DMS79 (cell line): ENCODE measurements at places on chromosomes 3 and 15.

DNA sequence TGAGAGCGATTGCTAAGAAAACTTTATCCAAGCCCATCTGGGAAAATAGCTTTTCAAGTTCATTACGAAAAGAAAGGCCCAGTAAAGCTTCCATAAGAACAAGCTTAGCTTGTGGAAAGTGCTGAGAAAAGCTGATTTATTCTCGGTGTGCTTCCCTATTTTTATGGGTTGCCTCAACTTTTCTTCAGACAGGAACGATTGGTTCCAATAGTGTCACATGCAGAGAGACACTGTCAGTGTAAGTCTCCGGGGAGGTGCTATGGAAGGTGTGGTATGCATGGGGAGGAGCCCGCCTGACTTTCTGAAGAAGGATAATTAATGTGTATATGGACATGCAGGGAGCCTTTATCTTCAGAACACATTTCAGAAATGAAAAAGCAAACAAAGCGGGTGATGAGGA, 177.2 kb downstream of the SSR3 start:
- DNase-seq, result no peak

DNA sequence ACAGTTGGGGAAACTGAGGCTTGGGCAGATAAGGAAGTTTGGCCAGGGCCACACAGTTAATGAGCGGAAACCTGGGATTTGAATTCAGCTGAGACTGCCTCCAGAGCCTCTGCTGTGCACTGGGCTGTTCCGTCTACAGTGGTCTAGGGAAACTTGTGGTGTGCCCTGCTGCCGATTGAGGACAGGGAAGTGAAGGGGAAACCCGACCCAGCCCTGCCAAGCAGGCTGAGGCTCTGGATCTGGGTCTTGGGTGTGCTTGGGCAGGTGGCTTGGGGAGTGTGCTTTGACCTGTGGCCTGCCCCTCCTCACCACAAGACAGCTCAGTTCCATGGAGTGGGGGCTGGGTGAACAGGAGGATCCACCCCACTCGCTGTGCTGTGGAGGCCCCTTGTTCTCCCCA, 17.6 kb downstream of the NISCH start:
- no peak for DNase-seq

GRCh38 chr3:113606539-113607218, 74.3 kb downstream of the SIDT1 start:
- no peak for DNase-seq

DNA sequence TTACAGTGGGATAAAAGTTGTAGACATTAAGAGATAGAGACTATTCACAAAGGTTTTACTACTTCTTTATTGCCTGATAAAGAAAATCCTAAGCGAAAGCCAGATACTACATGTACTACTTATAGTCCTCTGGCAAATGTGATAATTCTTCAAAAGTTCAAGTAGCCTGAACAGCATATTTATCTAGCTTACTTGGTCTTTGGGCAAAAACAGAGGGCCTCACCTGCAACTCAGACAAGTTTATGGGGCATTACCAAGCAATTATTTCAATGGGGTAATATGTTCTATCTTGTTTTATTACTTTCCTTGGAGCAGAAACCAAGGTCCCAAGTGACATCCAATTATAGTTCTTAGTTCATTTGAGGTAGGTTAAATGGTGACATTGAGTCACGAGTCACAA, 390.1 kb upstream of the ARHGEF26 start:
- DNase-seq, result no peak

DNA sequence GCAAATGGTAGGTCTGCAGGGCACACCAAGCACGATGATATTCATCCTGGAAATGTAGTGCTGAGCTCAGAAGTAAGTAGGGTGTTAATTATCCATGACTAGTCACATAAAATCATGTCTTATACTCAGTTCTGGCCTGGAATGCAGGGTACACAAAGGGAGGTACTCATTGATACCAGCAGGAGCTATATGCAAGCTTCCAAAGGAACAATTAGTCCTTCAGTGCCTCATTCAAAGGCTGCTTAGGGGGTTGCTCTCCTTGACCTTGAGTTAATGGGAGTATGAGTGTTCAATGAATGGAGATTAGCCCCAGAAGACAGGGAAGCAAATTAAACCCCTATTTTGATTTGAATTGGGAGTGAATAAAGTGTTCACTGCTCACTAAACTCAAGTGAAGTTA, 38.3 kb downstream of the CNTN6 start:
- no peak for DNase-seq
